Stomach (tissue), 19 donors: ENCODE measurements at places on chromosomes 5 and 9.

DNA sequence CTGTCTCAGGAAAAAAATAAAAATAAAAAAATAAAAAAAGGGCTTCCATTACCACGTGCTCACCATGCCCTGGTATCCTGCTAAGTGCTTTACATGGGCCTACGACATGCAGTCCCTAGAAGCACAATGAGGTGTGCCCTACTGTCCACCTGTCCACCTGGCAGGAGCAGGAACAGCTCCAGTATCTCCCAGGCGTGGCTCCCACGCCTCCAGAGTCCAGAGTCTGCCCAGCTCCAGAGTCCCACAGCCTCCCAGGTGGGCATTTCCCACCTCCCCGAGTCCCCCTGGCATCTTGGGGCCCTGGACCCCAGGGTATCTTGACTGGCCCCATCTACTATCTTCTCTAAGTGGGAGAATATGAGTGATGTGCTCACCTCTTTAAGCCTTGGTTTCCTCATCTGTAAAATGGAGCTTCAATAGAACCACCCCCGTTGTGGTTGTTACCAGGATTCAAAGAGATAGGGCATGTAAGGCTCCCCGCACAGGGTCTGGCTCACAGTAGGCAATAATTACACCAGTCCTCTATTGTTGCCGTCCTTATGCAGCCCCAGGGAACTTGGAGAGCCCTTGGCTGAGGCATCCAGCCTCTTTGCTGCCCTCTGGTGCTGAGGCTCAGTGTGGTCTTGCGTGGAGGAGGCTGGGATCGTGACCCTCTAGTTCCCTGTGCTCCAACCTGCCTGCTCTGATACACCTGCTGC is 8.9 kb downstream of the CXCL14 start:
- H3K4me3 ChIP-seq = no peak overlapping the region
- peaks cover 15% of the 10 kb centered on the region for H3K27me3 ChIP-seq
- H3K36me3 ChIP-seq = no peaks in the 10 kb centered on the region
- no peaks in the 10 kb centered on the region for H3K4me1 ChIP-seq
- peak; percentile 45 for DNase-seq

- H3K4me3 ChIP-seq = no peak overlapping the region
- no peak overlapping the region for H3K27ac ChIP-seq
- H3K36me3 ChIP-seq = no peaks in the 10 kb centered on the region
- H3K4me1 ChIP-seq = no peaks in the 10 kb centered on the region
These were observed 155.7 kb downstream of the FBXL7 start for GRCh38 chr5:15655683-15656082.

DNA sequence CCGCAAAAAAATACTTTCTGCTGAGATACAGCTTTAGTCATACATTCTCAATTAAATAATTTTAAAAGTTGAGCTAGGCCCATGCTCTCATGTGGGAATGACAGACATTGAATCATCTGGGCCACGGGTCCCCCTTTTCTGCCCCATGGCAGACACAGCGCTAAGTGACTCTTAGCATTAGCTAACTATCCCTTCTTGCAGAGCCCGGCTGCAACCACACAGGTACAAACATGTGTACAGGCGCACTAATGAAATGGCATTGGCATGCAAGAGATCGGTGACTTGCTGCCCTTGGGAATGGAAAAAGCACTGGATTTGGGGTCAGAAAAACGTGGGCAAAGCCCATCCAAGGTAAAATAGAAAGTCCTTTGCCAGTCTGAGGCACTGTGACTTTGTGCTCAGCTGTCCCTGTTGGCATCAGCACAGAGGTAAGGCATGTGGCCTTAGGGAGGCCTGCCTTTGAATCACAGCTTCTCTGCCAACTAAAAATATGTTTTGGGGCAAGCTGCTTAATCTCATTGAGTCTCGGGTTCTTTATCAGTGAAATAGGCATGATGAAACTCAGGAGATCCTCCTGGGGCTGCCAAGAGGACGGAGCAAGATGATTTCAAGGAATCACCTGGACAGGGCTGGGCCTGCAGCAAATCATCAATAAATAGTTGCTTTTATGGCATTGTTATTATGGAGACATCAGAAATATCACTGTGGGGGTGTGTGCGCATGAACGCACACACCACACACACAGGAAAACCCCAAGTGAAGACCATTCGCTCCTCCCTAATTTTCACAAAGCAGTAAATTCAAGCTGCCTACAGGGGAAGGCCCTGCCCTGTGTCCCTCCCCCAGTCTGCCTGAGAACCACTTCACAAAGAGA is 54.2 kb downstream of the WHRN start:
- H3K4me3 ChIP-seq = no peak overlapping the region
- H3K27ac ChIP-seq = no peak overlapping the region
- no peaks in the 10 kb centered on the region for H3K36me3 ChIP-seq
- no peaks in the 10 kb centered on the region for H3K27me3 ChIP-seq
- DNase-seq = no peak

DNA sequence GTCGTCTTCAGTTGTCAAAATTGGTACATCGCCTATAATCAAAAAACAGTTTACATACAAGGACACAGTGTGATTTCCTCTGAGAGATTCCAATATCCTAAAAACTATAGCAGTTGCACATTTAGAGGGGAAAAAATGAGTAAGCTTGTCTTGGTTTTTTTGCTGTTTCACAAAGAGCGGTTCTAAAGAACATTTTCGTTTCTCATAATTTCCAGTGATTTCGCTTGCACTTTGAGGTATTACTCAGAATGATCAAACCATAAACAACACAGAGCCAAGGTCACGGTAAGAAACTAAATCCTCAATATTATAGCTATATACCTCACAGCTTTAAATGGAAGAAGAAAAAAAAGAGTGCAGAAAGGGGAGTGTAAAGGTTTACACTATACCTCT is 861 bp downstream of the MTX3 start:
- no peak for DNase-seq
- H3K27ac ChIP-seq = peak overlapping the region; percentile 84
- H3K4me1 ChIP-seq = peaks cover 16% of the 10 kb centered on the region

GRCh38 chr5:76294573-76294972 is 108.5 kb upstream of the IQGAP2 start:
- no peaks in the 10 kb centered on the region for H3K27me3 ChIP-seq
- peaks cover 13% of the 10 kb centered on the region for H3K4me1 ChIP-seq
- no peak overlapping the region for H3K27ac ChIP-seq
- DNase-seq = no peak
- no peak overlapping the region for H3K4me3 ChIP-seq
- H3K36me3 ChIP-seq = no peaks in the 10 kb centered on the region

GRCh38 chr5:111061618-111062017 is 9.9 kb upstream of the TSLP start:
- H3K4me1 ChIP-seq = no peaks in the 10 kb centered on the region
- H3K27me3 ChIP-seq = no peaks in the 10 kb centered on the region
- H3K4me3 ChIP-seq = no peak overlapping the region
- DNase-seq = no peak

DNA sequence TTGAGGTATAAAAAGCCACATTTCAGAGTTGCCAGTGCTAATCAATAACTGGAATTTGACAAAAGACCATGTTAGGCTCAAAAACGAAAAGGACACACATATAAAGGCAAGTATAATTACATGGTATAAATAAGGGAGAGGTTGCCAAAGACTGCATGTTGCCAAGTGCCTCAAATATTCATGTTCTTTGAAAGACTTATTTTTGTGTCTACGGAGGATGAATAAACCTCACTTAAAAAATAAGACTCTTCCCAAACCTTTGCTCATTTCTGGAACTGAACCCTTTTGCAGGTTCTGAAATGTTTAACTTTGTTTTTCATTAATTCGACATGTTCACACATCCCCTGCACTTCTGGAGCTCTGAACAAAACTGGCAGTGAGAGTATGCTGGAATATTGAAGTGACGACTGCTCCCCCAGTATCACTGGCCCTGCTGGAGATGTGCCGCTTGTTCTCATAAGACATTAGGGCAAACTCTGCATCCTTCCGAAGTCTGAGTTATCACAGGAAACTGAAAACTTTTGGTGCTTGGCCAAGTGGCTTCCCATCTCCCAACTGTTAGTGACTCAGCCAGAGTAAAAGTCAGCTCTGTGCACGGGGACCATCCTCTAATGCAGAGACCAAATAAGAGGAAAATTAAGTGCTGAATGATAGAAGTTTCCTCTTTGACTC is 336.8 kb downstream of the GLIS3 start:
- no peak overlapping the region for H3K27ac ChIP-seq
- H3K4me3 ChIP-seq = no peak overlapping the region
- no peaks in the 10 kb centered on the region for H3K36me3 ChIP-seq
- peaks cover 23% of the 10 kb centered on the region for H3K4me1 ChIP-seq

- no peak overlapping the region for H3K27ac ChIP-seq
- no peaks in the 10 kb centered on the region for H3K4me1 ChIP-seq
- no peaks in the 10 kb centered on the region for H3K27me3 ChIP-seq
- H3K36me3 ChIP-seq = no peaks in the 10 kb centered on the region
- H3K4me3 ChIP-seq = no peak overlapping the region
- no peak for DNase-seq
These were observed 37.4 kb downstream of the TTLL11 start for GRCh38 chr9:122055701-122056100.

GRCh38 chr5:29485333-29485732 is 1708.2 kb upstream of the CDH6 start:
- no peak for DNase-seq
- H3K27me3 ChIP-seq = no peaks in the 10 kb centered on the region
- H3K27ac ChIP-seq = no peak overlapping the region
- H3K4me3 ChIP-seq = no peak overlapping the region
- no peaks in the 10 kb centered on the region for H3K36me3 ChIP-seq
- no peaks in the 10 kb centered on the region for H3K4me1 ChIP-seq

- H3K4me3 ChIP-seq = no peak overlapping the region
- no peak overlapping the region for H3K27ac ChIP-seq
- H3K4me1 ChIP-seq = no peaks in the 10 kb centered on the region
- DNase-seq = no peak
- H3K27me3 ChIP-seq = no peaks in the 10 kb centered on the region
These were observed 130.7 kb upstream of the TBCA start for GRCh38 chr5:77906806-77907205.

DNA sequence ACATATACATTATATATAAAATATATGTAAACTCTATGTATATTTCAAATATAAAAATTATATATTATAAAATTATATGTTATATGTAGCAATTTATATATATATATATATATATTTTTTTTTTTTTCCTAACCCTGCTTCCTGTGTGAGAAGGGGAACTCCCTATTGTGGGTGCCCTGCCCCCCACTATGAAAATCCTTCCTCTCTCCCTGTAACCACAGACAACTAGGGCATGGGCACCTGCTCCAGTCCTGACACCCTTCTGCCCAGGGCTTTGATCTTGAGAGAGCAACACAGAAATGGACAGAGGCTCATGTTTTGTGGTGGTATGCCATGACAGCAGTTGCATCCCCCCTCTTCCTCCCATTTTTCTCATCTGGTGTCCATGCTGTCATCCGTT is 148.7 kb upstream of the IL12B start:
- H3K27ac ChIP-seq = no peak overlapping the region
- no peaks in the 10 kb centered on the region for H3K27me3 ChIP-seq
- no peak overlapping the region for H3K4me3 ChIP-seq

DNA sequence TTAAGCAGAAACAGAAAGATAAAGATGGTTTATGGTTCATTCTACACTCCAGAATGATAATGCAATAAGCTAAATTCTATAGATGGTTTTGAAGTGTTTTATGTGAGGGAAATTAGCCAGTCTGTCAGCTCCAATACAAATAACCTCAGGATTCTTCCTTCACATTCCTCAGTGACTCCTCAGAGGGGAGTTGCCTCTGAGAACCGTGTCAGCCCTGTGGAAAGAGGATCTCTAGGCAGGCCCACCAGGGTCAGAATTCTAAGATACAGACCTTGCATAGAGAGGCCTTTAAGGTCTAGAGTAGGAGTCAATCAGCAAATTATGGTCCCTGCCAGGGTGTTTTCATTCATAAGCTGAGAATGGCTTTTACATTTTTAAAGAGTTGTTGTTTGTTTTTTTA is 26.6 kb downstream of the RUSC2 start:
- H3K27me3 ChIP-seq = no peaks in the 10 kb centered on the region
- H3K4me3 ChIP-seq = no peak overlapping the region
- peak; percentile 32 for DNase-seq
- no peaks in the 10 kb centered on the region for H3K36me3 ChIP-seq
- peaks cover 61% of the 10 kb centered on the region for H3K4me1 ChIP-seq

DNA sequence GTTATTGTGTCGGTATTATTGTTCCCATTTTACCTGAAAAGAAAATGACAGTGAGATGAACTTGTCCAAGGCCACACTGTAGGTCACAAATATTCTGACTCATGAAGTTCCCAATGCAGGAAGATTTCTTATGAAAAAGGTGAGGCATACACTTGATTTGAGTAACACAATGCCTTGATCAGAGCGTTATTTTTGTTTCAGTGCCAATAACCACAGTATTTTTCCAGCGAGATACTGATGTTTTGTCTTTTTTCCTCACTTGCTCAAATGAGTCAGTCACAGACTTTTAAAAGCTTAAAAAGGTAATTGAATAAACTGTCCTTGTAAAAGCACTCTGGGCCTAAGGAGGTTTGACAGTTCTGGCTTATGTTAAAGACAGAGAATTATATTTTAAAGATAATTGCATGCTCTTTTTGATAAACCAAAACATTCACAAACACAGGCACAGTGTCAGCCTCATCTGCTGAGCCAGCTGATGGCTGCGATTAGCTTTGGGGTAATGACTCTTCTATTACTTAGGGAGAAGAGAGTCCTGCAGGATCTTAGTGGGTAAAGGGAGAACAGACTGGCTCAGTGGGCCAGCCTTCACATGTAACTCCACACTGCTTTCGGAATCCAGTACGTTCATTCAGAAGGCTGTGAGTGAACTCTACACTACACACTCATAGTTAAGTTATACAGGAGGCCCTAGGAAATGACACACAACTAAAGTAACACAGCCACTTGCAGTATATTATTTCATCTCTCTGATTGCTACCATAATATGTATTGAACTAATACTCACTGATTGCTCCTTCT is 165.5 kb upstream of the CD180 start:
- H3K27ac ChIP-seq = no peak overlapping the region
- no peaks in the 10 kb centered on the region for H3K27me3 ChIP-seq
- H3K4me3 ChIP-seq = no peak overlapping the region
- no peak for DNase-seq
- no peaks in the 10 kb centered on the region for H3K4me1 ChIP-seq

DNA sequence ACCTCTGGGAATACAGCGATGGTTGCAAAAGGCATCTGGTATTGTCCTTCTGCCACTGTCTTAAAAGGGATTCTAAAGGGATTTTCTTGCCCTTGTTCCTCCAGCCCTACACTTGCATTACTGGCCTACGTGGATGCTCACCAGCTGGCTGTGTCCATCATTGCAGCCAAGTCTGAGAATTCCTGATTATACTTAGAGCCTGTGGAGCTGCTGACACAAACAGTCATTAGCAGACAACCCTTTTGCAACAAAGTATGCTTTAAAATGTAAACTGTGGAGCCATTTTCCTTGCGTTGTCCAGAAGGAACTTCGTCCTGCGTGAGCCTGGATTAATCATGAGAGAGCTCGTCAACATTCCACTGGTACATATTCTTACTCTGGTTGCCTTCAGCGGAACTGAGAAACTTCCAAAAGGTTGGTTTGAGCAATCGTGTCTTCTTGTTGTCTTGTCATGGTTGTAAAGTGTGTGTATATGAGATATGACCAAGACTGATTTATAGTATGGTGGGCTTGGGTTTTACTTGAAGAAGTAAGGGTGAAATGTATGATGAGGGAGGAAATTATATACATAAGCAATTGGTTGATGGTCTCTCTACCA is at the start of gene MUSK:
MUSK (plus strand) TSS at position 222 of the 598 bp plus-strand sequence; CDS start at position 336, 114 bp downstream.
- H3K36me3 ChIP-seq = no peaks in the 10 kb centered on the region
- H3K27ac ChIP-seq = peak within 1 kb of the TSS; percentile 3
- no peak within 1 kb of the TSS for H3K4me3 ChIP-seq
- peaks cover 6% of the 10 kb centered on the region for H3K4me1 ChIP-seq
